Stimulated activated CD4-positive, alpha-beta T cell treated with anti-CD3 and anti-CD28 coated beads, Interleukin-1b, Interleukin-23, amount 100 ng/mL, for 24 hours (primary cell): ENCODE measurements at places on chromosomes 2 and 18.

DNA sequence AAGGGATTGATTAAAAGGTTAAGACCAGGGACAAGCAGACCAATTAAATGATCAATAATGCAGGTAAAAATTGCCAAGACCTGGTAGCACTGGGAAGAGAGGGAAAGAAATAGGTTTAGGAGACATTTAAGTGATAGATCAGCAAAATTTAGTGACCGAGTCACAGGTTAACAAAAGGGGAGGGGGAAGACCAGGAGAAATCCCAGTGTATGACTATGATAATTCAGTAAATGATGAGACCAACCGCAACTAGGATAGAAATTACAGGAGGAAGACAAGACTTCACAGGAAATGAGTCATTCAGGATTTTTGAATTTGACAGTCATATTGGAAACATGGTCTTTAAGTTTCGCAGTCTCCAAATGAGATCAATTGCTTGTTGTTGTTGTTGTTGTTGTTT is 62.9 kb downstream of the COBLL1 start:
- DNase-seq, result no peak

DNA sequence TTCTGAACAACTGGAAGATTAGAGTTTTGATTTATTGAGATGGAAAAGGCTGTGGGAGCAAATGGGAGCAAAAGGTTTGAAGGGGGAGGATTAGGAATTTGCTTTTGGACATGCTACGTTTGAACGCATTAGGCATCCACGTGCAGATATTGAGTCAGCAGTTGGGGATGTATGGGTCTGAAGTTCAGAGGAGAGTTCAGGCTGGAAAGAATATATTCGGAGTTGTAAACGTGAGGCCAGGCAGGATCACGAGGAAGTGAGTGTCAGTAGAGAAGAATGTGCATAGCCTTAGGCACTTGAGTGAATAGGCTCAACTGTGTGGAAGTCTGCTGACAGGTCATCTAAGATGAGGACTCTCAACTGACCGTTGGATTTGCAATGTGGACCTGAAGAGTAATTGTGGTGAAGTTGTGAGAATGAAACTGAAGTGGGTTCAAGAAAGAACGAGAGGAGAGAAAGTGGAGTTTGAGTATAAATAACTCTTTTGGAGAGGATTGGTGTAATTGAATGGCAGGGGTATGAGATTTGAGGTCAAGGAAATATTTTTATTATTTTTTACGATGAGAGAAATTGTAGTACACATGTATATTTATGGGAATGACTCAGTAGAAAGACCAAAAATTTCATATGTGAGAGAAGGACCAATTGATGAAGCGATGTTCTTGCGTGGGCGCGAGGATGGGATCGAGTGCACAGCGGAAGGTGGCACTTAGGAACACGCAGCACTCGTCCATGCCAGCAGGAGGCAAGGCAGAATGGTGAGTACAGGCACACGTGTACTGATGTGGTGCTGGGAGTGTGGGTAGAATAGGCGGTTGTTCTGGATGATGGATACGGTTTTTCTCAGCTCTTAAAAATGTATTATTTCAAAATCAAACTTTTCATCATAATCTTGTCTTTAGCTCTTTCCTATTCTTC is 40.5 kb upstream of the POLE4 start:
- no peak for DNase-seq

DNA sequence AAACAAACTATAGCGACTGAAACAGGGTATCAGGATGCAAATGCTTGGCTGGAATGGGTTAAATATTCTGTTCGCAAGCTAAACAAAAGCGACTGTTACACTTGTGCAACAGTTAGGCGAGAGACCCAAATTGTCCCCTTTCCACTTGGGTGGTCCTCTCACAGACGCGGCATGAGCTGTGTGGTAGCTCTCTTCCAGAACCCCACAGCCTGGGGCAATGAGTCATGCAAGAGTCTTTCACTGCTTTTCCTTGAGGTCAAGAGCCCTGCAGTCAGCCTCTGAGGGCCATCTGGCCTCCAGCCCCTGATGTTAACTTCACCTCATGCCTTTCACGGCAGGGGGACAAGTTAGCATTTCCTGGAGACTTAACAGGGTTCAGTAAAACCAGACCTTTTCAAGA is 25.7 kb downstream of the SULT1C4 start:
- DNase-seq, result no peak

DNA sequence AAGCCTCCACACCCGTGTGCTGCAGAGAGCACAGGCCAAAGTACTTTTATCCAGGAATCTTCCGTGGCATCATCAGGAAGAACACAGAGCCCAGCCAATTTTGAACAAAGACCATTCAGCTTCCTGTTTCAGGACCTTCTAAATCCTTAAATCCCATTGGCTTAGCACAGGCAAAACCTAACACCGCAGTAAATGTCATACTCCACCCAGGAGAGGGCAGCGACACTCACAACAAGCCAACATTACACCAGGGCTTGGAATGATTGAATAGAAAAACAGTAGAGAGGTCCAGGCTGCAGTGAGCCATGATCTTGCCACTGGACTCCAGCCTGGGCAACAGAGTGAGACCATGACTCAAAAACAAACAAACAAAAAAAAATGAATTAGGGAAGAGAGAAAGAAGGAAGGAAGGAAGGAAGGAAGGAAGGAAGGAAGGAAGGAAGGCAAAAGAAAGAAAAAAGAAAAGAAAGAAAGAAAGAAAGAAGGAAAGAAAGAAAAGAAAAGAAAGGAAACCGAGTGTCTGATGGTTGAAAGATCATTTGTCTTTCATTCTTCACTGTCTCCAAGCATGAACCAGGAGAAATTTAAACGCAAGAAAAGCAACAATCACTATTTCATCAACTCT is 144.6 kb upstream of the SATB2 start:
- no peak for DNase-seq

DNA sequence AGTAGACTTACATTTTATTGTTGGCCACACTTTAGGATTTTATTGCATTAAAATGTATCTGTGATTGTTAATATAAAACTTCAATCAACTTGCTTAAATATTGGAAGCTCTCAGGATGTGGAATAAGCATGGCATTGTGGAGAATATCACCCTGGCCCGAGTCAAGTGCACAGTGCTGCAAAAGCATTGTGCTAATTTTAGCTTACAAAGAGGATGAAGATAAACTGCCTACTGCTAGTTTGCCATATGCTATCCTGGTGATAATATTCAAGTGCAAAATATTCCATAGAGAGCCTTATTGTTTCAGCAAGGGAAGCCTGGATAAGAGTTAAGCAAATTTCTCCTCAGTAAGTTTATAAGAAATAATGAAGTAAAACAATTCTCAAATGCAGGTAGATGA is 54.5 kb downstream of the MEIS1 start:
- DNase-seq, result no peak

GRCh38 chr2:150494234-150494945 is 6.9 kb upstream of the RND3 start:
- no peak for DNase-seq

- DNase-seq, result no peak
Measured at GRCh38 chr18:28062443-28062842, 114.5 kb downstream of the CDH2 start.

DNA sequence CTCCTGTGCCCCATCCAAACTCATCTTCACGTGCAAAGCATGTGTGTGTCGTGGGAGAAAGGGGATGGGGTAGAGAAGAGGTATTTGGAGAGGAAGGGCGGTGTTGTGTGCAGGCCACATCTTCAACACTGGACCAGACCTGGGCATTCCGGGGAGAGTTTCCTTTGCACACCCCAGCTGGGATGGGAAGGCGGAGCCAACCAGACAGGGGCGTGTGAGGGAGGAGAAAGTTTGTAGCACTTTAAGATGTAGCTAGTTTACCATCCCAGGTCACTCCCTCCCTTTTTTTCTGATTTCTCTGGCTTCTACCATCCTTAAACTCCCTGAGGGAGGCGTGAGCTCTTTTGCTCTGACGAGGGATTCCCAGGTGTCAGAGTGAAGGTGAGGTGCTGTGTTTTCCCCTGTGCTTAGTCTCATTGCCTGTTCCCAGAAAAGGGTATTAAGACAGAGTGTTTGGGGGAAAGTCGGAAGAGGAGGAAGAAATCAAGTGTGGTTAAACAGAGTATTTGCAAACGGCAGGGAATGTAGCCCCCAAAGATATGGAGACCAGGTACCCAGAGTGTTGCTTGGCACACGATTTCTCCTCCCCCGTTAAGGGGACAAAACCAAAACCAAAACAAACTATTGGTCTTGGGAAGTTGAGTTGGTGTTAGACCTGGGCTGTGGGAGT is 1.6 kb downstream of the SETBP1 start:
- no peak for DNase-seq

DNA sequence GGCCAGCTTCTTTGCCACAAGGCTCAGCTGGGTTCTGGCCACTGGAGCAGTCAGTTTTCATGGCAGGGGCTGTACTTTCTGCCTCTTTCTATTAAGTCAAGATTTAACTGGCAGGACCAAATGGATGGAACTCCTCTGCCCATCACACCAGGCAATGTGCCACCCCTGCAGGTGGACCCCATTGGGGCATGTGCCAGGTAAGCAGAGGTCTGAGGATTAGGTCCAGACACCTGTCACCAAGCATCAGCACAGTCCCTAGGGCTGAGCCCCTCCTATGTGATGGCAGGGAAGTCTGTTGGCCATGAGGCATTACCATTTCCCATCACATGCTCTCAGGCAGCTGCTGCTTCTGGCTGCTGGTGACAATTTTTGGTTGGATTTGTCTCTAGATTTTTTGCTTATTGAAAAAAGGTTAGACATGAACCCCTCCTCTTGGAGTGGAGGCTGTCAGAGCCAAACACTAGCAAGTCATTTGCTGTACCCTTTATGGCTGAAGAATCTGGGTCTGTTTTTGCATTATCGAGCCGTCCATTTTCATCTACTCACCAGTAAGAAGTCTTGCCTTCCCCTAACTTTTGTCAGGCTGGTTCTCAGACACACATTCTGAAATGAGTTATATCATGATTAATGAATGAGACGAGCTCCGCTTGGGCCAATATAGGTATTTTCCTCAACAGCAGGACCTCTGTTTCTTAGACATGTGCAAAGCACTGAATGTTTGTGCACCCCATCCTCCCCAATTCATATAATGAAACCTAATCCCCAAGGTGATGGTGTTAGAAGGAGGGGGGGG is 328.0 kb downstream of the TSN start:
- no peak for DNase-seq

- no peak for DNase-seq
Measured at GRCh38 chr2:85675427-85675826, 7.4 kb upstream of the SFTPB start.

DNA sequence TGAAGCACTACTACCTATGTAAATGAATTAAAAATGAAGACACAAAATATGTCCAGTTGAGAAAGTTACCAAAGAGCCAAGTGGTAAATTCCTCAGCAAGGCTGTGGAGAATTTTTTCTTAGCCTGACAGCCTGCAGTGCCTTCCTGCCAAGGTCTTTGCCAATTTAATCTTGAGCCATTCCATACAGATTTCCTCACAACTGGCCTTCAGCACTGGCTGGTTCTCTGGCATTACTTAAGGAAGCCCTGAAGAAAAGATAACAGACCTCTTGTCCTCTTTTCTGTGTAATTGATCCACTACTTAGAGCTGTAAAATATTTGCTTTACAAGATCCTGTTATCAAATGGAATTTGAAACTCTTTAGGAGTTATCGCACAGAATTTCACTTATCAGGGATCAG is 334.2 kb upstream of the LRRTM1 start:
- no peak for DNase-seq

- DNase-seq, result no peak
Measured at GRCh38 chr2:190603374-190603773, 45.5 kb upstream of the NAB1 start.

DNA sequence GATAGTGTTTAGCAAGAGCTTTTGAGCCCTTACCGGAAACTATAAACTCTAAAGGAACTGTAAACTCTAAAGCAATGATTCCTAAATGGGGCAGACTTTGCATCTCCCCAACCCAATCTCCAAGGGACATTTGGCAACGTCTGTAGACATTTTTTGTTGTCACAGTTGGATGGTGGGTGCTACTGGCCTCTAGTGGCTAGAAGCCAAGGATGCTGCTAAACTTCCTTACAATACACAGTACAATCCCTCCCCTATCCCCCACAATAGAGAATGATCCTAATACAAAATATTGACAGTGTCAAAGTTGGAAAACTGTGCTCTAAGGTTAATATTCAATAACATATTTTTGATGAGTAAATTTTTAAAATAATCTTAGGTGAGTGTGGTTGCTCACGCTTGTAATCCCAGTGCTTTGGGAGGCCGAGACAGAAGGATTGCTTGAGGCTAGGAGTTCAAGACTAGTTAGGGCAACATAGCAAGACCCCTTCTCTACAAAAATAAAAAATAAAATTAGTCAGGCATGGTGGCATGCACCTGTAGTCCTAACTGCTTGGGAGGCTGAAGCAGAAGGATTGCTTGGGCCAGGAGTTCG is 66.7 kb downstream of the PTPN4 start:
- DNase-seq, result no peak

DNA sequence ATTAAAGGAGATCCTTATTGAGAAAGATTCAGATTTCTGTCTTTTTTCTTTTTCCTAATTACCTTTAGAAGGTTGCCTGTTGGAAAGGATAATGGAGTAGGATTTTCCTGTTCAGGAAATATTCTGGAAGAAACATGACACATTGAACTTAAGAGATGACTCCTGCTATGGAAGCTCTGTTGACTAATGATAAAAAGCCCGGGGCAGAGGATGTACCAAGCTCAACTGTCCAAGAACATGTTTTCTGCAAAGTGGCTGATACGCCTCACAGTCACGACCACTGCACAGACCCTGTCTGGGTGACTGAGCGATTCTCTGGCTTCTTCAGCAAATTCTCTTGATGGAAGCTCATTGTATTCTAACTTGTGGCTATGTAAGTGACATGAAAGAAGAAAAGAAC is 86.2 kb upstream of the THOC1 start:
- no peak for DNase-seq

GRCh38 chr2:186558512-186559276 is 31.2 kb upstream of the ITGAV start:
- no peak for DNase-seq

- DNase-seq, result no peak
Measured at GRCh38 chr2:184859187-184859586, 260.9 kb downstream of the ZNF804A start.

GRCh38 chr2:3418766-3419404 is 39.4 kb downstream of the TRAPPC12 start:
- no peak for DNase-seq

DNA sequence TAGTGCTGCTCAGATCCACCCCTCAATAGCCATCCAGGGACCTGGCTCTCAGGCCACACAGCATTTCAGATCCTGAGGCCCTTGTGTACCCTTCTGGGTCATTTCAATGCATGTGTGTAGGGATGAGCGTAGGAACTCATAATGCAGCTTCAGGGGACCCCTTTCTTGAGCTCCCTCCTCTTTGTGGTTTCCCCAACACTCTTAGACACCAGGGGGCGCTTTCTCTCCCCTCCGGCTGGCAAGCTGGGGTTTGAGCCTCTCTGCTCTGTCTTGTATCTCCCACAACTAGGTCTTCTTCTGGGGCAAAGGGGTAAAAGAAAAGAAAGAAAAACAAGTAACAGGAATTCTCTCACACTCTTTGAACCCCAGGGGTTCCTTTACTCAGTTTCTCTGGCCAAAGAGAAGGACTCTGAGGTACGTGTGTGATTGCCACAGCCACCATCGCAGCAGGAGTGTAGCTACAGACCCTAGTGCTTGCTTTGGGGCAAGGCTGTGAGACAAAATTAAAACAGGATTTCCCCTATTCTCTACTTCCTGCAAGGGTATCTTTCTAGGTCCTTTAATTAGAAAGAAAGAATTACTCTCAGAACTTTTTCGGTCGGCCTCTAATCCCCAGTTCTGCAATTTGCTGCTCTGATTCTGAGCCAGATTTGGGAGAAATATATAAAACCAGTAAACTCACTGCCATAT is 38.0 kb downstream of the CABYR start:
- DNase-seq, result peak; percentile 21

GRCh38 chr2:240275386-240275785 is 134.9 kb upstream of the OTOS start:
- DNase-seq, result no peak
